ENCODE measurements at places on chromosomes 3 and 15.

DNA sequence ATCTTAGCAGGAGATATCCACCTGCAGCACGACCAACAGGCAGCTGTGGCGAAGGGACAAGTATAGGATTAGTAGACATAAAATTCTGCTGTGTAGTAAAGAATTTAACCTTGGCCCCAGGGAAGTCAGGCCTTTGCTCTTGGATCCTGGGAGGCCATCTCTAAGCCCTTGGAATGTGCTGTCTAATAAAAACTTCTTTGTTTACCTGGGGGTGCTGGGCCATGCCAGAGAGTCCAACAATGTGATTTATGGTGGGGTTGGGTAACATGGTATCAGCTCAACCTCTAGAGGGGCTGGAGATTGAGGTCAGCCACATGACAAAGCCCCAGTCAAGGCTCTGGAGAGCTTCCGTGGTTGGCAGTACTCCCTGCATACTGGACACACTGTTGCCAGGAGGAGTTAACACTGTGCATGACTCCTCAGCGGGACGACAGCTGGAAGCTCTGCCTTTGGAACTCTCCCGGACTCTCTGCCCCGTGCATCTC lies 52.4 kb downstream of the HEG1 start:
- DNase-seq: peak; percentile 49

GRCh38 chr3:174198199-174198598 lies 660.9 kb upstream of the NAALADL2 start:
- no peak for DNase-seq

DNA sequence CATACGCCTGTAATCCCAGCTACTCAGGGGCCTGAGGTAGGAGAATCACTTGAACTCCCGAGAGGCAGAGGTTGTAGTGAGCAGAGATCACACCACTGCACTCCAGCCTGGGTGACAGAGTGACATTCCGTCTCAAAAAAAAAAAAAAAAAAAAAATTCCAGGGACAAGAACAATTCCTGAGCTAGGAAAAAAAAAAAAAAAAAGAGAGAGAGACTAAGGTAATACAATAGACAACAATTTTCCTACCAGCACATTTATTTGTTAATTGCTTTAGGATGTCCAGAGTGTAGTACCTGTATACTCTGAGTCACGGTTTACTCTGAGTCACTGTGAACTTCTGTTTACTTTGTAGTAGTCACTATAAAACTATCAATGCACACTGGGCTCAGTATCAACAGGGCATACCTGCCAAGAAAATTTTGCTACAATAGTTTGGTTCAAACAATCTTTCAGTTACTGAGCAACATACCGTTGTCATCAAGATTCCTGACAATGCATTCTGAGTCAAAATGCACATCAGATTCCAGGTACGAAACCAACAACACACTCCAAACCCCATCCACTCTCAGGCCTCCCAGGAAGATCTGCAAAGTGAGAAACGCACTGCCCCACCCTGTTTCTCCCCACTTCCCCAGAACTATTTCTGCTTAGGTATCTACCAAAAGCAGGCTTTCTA lies 28.3 kb downstream of the IGF2BP2 start:
- no peak for DNase-seq

- DNase-seq: no peak
These were observed 46.2 kb downstream of the DENND6A start for GRCh38 chr3:57646723-57647122.

DNA sequence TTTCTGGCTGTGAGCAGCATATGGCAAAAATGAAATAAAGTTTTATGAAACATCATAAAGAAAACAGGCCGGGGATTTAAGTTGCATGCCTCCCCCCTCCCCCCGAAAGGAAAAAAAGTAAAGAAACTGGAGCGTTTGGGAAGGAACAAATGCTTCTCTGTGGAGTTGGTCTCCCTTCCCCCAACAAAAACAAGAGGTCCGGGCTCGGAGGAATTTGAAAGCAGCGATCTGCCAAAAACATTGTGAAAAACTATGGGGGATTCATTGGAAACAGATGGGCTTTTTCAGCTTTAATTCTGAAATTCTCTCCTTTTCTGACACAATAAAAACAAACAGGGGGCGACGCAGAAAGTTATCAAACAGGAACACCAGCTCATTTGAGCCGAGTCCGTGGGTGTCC lies 17.0 kb downstream of the RGMA start:
- DNase-seq: peak; percentile 60

- DNase-seq: no peak
These were observed 151.4 kb downstream of the DNAJB8 start for GRCh38 chr3:128315313-128315712.

Measured in tibial artery (tissue), 4 donors.